ENCODE measurements at places on chromosomes 11 and 22.

GRCh38 chr22:32103658-32104315 lies 55.3 kb downstream of the C22orf42 start:
- no peak for DNase-seq

DNA sequence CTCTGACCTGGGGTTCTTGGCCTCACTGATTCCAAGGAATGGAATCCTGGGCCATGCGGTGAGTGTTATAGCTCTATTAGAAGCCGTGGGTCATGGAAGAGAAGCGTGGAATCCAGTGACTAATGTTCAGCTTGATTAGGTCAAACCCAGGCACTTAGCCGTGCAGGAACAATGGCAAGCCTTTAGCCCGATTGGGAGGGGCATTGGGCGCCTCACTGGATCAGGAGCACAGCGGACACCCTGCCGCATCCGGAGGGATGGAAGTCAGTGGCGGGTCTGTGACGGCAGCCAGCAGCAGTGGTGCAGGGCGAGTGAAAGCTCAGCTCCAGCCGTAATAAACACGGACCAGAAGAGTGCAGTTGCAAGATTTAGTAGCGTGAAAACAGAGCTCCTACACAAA lies 20.5 kb upstream of the SLC17A6 start:
- DNase-seq: no peak

- peak; percentile 29 for DNase-seq
Observed at GRCh38 chr22:45008186-45008681, 1.6 kb downstream of the PHF21B start.

DNA sequence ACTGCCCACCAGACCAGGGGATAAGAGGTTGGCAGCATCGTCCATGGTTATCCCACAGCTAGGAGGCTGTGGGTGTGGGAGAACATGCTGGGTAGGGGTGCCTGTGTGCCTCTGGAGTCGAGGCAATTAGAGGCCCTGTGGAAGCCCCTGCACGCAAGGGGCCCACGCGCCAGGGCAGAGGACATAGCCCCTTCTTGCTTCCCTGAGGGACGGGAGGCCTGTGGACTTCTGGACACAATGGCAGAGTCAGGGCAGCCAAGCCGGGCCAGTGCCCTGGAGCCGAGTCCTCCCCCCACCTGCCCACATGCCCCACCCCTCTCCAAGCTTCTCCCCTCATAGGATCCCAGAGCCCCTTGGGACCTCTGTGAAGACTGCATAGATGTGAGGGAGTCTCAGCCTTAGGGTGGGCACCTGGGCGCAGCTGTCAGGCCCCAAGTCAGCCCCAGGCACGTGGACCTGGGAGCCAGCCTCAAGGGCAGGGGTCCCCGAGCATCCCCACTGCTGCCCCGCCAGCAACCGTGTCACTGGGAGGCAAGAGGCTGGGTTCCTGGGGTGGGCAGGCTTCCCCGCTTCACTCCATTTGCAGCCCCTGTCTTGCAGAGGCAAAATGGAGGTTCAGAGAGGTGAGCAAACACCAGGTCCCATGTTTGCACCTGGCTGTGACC lies 52.4 kb downstream of the CDKN1C start:
- no peak for DNase-seq

DNA sequence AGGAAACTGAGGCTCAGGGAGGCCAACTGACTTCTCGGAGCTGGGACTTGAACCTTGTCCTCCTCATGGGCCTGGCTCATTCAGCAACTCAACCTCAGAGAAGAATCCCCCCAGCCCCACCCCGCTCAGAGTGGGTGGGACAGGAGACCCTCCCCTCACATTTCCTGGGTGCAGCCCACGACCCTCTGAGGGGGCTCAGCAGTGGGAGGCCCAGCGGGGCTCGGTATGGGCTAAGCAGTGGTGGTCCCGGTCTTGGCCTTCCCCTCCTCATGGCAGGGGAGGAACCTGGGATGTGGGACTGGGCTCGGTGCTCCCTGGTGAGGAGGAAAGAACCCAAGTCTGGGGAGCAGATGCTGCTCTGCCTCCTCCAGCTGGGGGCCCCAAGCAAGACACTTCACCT lies 14.2 kb upstream of the CABP7 start:
- no peak for DNase-seq

All from activated CD4-positive, alpha-beta T cell treated with anti-CD3 and anti-CD28 coated beads for 36 hours (primary cell).